Dorsolateral prefrontal cortex (tissue), 122 donors: ENCODE measurements at places on chromosomes 6 and 20.

- no peak for DNase-seq
Measured at GRCh38 chr6:52399511-52400312, 20.4 kb upstream of the EFHC1 start.

- DNase-seq: no peak
Measured at GRCh38 chr6:133326584-133326983, 85.4 kb downstream of the EYA4 start.

DNA sequence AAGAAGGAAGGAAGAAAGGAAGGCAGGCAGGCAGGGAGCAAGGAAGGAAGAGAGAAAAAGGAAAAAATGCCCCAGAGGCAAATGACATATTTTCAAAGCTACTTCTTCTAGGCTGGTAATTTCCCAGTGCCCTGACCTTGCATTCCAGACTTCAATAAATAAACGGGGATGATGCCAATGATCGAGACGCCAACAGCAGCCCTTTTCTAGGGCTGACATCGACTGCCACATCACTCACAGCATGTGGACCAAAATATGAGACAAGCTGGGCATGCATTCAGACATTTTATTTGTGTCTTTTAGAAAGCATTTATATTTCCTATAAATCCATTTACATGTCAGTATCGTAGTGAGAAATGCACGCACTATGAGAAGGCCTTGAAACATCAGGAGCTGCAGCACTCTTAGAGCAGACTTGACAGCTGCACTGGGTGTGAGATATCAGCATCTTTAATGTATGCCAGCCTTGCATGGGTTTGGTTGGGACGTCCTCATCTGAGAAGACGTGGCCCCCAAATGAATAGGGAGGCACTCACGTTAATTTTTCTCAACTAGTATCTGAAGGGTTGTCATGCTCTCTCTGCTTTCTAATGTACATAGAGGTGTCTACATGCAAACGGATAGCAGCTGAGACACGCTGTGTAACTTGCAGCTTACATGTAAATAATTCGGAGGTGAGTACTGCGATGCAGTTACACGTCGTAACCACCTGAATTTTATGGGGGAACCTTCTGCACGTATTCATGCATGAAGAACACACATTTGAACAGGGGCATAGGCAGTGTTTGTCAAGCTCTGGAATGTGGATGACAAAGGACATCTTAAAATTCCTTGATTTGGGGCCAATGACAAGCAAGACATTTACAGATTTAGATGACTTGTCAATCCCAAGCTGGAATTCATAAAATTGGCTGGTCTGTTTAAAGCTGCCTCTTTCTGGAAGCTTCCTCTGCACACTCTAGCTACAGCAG, 149.1 kb upstream of the AGPAT4 start:
- no peak for DNase-seq

GRCh38 chr6:19137505-19137904, 699.7 kb upstream of the ID4 start:
- no peak for DNase-seq

DNA sequence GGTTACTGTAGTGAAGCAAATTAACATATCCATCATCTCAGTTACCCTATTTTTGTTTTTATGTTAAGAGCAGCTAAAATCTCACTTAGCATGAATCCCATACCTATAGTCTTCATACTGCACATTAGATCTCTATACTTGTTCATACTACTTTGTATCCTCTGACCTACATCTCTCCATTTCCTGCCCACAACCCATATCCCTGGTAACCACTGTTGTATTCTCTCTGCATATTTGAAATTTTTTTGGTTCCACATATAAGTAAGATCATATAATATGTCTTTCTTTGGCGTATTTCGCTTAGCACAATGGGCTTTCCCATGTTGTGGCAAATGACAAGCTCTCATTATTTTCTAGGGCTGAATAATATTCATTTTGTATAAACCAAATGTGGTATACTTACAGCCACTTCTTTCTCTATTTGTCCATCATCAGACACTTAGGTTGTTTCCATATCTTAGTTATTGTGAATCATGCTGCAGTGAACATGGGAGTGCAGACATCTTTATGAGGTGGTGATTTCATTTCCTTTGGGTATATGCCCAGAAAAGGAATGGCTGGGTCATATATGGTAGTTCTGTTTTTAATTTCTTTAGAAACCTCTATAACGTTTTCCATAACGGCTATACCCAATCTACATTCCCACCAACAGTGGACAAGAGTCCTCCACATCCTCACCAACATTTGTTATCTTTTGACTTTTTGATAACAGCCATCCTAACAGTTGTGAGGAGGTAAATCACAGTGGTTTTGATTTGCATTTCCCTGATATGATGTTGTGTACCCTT, 39.8 kb downstream of the BACH2 start:
- no peak for DNase-seq

DNA sequence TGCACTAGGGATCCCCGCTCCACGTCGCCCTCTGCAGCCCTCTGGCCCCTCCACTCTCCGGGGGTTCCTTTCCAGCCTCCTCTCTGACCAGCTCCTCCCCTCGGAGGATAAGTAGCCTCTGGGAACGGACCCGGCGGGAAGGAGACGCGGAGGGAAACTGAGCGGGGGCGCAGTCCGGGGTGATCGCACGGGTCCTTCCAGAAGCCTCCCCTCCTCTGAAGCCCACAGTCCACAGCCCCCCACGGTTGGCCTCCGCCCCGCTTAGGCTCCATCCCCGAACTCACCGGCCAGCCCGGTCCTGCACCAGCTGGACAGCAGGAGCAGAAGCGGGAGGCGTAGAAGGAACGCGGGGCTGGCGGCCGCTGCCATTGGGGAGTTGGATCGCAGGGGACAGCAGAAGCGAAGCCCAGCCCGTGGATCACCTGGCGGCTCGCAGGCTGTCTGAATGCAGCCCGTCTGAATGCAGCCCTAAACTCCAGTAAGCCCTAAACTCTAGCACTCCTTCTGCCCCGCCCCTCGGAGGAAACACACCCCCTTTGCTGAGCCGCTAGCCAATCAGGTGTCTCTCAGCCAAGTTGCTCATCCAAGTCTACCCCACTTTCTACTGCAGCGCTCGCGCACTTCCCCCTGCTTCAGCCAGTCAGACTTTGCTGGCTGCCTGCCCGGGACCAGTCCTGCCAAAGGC, at the start of gene RAET1G:
TSS of gene RAET1G (minus strand) at position 480 of the 685 bp plus-strand sequence. CDS start at position 369, 111 bp downstream.
- DNase-seq: peak; percentile 67
